ENCODE measurements at places on chromosomes 2 and 18. TPM values are rescaled to one million over a fixed set of nuclear protein-coding genes. Genes with fewer than 3 reads are reported as not detected.

The SYT4 gene
- total RNA-seq = not detected

GRCh38 chr2:96098900-96099590 is 17.3 kb downstream of the ADRA2B start:
- DNase-seq = peak; percentile 32

The DYSF gene
- 2.6 TPM for total RNA-seq

- no peak for DNase-seq
Observed at GRCh38 chr2:108330979-108331378, 42.3 kb downstream of the SULT1C2 start.

DNA sequence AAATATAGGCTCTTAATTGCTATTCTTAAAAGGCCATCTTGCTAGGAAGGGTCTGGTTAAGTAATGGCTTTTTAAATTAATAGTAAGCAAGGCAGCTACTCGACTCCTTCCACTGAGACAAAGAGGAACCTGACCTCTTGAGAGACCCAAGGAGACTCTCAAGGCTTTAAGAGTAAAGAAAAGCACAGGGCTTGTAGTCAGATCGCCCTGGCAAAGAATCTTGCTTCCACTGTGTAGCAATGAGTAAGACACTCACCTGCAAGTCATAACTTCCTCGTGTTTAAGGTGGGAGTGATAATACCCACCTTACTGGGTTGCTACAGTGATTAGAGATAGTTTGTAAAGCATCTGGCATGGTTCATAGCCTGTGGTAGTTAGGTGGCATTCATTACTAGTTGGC is 274.5 kb downstream of the TSN start:
- DNase-seq = no peak

The AMER3 gene
- total RNA-seq = not detected

GRCh38 chr18:44539926-44540325 is 140.8 kb upstream of the SETBP1 start:
- no peak for DNase-seq

The WNT10A gene
- not detected for total RNA-seq

- DNase-seq = no peak
Observed at GRCh38 chr2:40430776-40431599, 20.9 kb downstream of the SLC8A1 start.

- DNase-seq = no peak
Observed at GRCh38 chr2:221447310-221447709, 124.8 kb downstream of the EPHA4 start.

GRCh38 chr2:168529900-168530561 is 74.0 kb downstream of the CERS6 start:
- DNase-seq = no peak

The ANKRD62 gene
- total RNA-seq = not detected

GRCh38 chr2:68088940-68089339 is 26.1 kb upstream of the C1D start:
- no peak for DNase-seq

The PPP1R1C gene
- total RNA-seq = 1.1 TPM

DNA sequence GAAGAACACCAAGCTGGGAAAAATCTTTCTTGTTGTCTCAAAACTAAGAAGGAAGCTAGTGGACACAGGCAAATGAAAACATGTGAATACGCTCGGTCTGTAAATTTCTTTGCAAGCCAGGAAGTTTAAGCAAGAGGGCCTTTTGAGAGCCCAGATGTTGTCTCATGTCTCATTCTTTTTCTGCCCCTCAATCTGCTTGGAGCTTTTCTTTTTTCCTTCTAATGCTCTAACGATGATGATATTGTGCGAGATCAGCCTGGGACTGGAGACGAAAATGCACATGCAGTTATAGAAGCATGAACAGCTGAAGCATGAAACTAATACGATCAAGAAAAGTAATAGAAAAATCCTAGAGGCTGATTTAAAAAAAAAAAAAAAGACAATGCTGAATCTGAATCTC is 138.6 kb upstream of the CHAC2 start:
- no peak for DNase-seq

GRCh38 chr18:11380968-11381367 is 228.4 kb upstream of the SLC35G4 start:
- no peak for DNase-seq

DNA sequence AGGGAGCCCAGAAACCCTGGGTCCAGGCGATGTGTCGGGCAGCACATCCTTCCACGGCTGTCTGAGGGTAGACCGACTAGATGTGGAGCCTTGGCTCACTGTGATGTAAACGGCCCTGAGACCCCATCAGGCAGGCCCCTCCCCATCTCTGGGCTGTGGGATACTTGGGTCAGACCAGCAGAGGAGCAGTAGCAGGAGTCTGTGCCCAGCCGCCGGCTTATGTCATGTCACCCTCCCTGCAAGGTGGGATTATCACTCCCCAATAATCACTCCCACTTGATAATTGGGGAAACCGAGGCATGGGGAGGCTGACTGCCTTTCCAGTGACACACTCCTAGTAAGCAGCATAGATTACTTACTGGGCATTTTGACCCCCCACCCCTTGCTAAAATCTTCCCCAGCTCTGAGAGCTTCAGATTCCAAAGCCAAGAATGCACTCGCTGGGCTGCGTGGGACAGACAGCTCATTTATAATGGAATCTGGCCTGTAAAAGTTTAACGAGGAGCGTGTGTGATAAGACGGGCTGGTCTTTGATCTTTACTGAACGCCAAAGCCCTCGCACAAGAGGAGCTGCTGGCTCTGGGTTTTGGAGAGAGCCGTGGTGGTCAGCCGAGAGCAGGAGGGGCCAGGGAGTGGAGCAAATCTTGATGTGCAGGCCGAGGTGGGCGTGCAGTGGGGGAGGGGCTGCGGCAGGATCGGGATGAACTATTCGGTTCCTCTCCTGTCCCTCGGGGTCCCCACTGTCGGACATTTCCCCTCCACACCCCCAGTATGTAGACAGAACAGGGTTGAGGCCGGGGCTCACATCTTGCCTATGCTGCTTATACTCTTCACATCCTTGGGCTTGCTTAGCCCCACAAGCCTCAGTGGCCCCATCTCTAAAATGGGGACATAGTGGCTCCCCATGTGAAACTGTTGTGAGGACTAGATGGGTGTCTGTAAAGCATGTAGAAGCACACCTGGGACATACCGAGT is 200.0 kb downstream of the GLI2 start:
- peak; percentile 40 for DNase-seq

GRCh38 chr2:200778038-200778437 is 33.7 kb upstream of the BZW1 start:
- DNase-seq = no peak

The PRSS56 gene
- not detected for total RNA-seq

The PIKFYVE gene
- total RNA-seq = 41.4 TPM

- DNase-seq = no peak
Observed at GRCh38 chr2:18777250-18777812, 188.0 kb upstream of the NT5C1B start.

The PROC gene
- total RNA-seq = not detected

- no peak for DNase-seq
Observed at GRCh38 chr2:228556717-228557116, 375.2 kb upstream of the SPHKAP start.

The BOK gene
- 23.4 TPM for total RNA-seq

The POTEJ gene
- total RNA-seq = not detected

The PRKAG3 gene
- not detected for total RNA-seq

The TMEM247 gene
- total RNA-seq = not detected

DNA sequence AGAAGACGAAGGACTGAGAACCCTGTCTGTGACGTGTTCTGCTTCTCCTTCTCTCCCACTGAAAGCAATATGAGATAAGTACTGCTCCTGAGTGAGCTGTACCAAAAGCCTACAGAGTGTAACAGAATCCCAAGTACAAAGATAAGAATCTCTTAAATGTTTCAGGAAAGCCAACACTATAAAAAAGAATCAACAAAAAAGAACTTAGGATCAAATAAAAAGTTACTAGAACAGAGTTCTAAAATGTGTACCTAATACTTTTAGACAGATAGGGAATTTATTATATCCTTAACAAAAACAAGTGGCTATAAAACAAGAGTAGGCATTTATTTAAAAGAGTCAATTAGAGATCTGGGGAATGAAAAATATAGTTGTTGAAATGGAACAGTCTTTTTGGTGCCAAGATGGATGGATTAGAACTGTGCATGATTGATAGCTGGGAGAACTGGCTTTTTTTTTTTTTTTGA is 49.0 kb downstream of the NCOA1 start:
- DNase-seq = no peak

The MYO5B gene
- 0.34 TPM for total RNA-seq
